ENCODE measurements at places on chromosomes 12 and 14. TPM values are rescaled to one million over a fixed set of nuclear protein-coding genes. Genes with fewer than 3 reads are reported as not detected.

The OR4E2 gene
- 0.09 TPM for total RNA-seq

The ASIC1 gene
- 1.3 TPM for total RNA-seq

DNA sequence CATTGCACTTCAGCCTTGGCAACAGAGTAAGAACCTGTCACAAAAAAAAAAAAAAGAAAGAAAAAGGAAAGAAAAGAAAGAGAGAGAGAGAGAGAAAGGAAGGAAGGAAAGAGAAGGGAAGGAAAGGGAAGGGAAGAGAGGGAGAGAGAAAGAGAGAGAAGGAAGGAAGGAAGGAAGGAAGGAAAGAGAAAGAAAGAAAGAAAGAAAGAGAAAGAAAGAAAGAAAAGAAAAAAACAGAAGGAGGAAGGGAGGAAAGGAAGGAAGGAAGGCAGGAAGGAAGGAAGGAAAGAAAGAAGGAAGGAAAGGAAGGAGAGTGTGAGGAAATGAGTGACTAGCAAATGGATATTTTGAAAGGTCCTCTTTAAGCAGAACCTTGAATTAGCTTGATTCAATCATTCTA lies 13.3 kb upstream of the CMAS start:
- no peak overlapping the region for H3K27ac ChIP-seq
- H3K27me3 ChIP-seq: no peaks in the 10 kb centered on the region
- DNase-seq: no peak
- no peaks in the 10 kb centered on the region for H3K36me3 ChIP-seq

The DUSP16 gene
- 19.1 TPM for total RNA-seq

The AQP2 gene
- 0.05 TPM for total RNA-seq

DNA sequence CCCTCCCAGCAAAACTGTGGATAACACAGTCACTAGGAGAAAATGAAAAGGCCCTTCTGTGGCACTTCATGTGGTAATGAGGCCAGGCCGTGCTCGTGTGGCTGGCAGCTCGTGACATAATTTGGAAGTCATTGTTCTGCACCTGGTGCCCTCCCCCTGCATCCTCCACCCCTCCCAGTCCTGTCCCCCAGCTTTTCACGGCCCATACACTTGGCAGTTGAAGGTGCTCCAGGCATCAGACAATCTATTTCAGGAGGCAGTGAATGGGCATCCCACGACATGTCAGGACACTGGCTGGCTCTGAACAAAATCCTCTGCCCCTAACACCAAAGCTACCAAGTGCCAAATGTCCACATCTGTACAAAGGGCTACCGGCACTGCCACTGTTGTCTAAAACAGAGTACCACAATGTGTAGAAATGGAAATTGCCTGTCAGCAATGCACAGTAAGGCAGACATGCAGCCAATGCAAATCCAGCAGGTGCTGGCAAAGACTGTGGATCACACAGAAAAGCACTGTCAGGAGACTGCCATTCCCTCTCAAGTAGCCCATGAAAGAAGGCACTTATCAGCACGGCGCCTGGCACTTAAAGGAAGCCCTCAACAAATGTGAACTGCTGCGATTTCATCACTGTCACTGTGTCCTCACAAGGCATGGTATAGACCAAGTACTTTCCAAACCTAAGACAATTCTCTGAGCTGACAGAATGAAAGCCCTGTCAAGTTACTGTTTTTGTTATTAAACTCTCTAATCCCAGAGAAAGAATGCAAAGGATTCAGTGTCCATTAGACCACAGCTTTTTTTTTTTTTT lies 39.1 kb downstream of the CORO1C start:
- H3K36me3 ChIP-seq: no peaks in the 10 kb centered on the region
- H3K27ac ChIP-seq: peak overlapping the region; percentile 97
- H3K4me1 ChIP-seq: peaks cover 62% of the 10 kb centered on the region
- H3K27me3 ChIP-seq: no peaks in the 10 kb centered on the region
- no peak for DNase-seq

- no peak for DNase-seq
- peaks cover 60% of the 10 kb centered on the region for H3K36me3 ChIP-seq
- no peaks in the 10 kb centered on the region for H3K4me1 ChIP-seq
- no peak overlapping the region for H3K27ac ChIP-seq
- H3K27me3 ChIP-seq: no peaks in the 10 kb centered on the region
- H3K4me3 ChIP-seq: no peak overlapping the region
These were observed 13.9 kb downstream of the CDCA4 start for GRCh38 chr14:105006831-105007592.

DNA sequence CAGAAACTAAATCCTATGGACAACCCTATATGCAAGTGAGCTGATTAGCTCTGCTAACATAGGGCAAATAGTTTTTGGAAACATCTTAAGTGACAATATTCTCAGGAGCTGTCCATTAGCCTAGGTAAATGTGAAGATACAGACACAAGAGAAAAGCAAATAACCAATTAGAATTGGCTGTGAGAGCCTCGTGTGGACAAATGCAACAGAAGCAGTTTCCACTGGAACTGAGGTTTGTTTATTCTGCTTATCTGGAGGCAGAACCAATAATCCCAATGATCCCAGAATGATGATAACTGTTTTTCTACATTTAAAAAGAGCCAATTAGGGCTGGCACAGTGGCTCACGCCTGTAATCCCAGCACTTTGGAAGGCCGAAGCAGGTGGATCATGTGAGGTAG lies 43.2 kb upstream of the YAF2 start:
- H3K4me1 ChIP-seq: no peaks in the 10 kb centered on the region
- H3K27me3 ChIP-seq: no peaks in the 10 kb centered on the region
- DNase-seq: no peak
- no peaks in the 10 kb centered on the region for H3K36me3 ChIP-seq
- H3K27ac ChIP-seq: no peak overlapping the region

The DIO3 gene
- total RNA-seq: 0.24 TPM

DNA sequence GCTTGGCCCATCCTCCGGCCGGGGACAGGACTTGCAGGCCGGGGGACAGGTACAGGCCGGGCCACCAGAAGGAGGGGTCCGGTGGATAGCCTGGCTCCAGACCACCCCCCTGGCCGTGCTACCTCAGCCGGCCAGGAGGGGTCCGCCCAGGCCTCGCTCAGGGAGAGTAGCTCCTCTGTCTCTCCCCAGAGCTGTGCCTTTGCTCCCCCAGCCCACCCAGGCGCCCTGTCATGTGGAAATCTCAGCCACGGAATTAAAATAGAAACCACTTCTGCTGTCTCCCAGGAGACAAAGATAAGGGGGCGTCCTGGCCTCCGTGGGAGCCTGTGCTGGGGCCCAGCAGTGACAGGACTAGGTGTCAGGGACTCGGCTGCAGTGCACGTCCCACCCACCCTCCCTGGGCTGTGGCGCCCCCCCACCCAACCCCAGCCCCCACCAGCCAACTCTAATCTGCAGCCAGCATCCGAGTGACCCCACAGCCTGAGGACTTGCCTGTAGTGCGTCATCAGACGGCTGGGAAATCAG lies 3.3 kb upstream of the CRIP2 start:
- no peak overlapping the region for H3K4me3 ChIP-seq
- H3K4me1 ChIP-seq: peaks cover 6% of the 10 kb centered on the region
- H3K27ac ChIP-seq: no peak overlapping the region

GRCh38 chr14:22713631-22713950 lies 52.9 kb upstream of the OXA1L start:
- no peak overlapping the region for H3K4me3 ChIP-seq
- H3K36me3 ChIP-seq: no peaks in the 10 kb centered on the region
- no peak overlapping the region for H3K27ac ChIP-seq

- no peaks in the 10 kb centered on the region for H3K36me3 ChIP-seq
- no peaks in the 10 kb centered on the region for H3K4me1 ChIP-seq
- H3K27ac ChIP-seq: no peak overlapping the region
- no peaks in the 10 kb centered on the region for H3K27me3 ChIP-seq
These were observed 348.3 kb downstream of the GALC start for GRCh38 chr14:87644689-87645088.

- no peaks in the 10 kb centered on the region for H3K36me3 ChIP-seq
- no peaks in the 10 kb centered on the region for H3K4me1 ChIP-seq
- DNase-seq: no peak
These were observed 889.8 kb downstream of the TRHDE start for GRCh38 chr12:73161970-73162369.

GRCh38 chr14:21169573-21169972 lies 13.7 kb upstream of the OR5AU1 start:
- H3K27ac ChIP-seq: no peak overlapping the region
- H3K4me3 ChIP-seq: no peak overlapping the region
- H3K4me1 ChIP-seq: no peaks in the 10 kb centered on the region
- no peak for DNase-seq
- H3K36me3 ChIP-seq: no peaks in the 10 kb centered on the region
- H3K27me3 ChIP-seq: no peaks in the 10 kb centered on the region

GRCh38 chr14:37588667-37588955 lies 6.4 kb downstream of the FOXA1 start:
- no peak overlapping the region for H3K4me3 ChIP-seq
- H3K4me1 ChIP-seq: no peaks in the 10 kb centered on the region
- DNase-seq: no peak
- H3K36me3 ChIP-seq: no peaks in the 10 kb centered on the region

The TOX4 gene
- total RNA-seq: 25.1 TPM

DNA sequence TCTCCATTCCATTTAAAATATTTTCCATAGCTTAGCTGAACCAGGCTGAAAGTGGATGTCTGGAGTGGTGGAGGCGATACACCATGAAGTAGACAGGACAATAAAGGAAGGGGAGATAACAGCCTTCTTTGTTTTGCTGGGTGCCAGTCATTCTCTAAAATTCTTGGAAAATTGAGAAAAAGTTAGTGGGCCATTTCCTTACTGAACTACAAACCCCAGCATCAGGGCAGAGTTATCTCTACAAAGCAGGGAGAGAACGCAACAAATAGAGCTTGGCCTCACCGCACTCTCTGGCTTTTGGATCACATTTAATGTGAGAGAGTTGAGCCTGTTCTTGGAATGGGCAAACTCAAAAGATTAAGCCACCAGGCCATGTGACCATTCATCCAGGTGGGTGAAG lies 41.2 kb upstream of the LRRC10 start:
- no peaks in the 10 kb centered on the region for H3K27me3 ChIP-seq
- no peak for DNase-seq
- no peak overlapping the region for H3K27ac ChIP-seq
- H3K4me1 ChIP-seq: no peaks in the 10 kb centered on the region

DNA sequence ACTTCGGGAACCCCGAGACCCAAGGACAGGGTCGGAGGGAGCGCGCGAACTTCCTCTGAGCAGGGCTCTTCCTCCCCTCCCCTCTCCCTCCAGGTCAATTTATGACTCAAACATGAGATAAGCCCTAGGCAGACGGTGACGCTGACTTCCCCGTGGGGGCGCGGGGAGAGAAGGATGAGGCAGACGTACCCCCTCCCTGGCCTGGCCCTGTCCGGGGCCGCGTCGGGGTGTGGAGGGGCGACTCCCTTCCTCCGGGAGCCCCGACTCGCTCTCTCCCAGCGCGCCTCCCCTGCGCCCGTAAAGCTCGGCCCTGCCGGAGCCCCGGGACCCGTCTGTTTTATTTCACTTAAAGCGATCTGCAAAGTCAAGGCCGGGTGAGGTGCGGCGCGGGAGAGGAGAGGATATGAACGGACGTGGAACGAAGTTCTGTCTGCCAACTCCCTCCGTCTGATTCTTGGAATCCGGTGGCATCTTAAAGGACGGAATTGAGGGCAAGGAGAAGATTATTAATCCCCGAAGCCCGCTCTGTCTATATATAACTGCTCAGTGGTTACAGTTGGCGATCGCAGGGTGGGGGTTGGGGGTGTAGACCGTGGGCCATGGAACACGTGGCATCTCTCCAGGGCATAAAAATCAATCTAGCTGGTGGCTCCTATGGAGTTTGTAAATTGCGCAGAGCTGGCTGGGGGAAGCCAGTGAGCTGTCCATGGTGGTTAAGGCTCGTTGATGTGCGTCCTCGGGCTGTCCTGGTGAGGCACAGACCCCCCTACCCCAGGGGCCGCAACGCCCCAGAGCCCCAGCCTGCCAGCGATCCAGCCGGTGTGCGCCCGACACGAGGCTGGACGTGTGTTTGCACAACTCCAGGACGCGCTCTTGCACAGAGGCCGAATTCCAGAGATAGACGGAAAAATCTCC lies 2.9 kb upstream of the PTHLH start:
- H3K36me3 ChIP-seq: no peaks in the 10 kb centered on the region
- peaks cover 52% of the 10 kb centered on the region for H3K27me3 ChIP-seq
- H3K27ac ChIP-seq: no peak overlapping the region
- H3K4me3 ChIP-seq: no peak overlapping the region
- H3K4me1 ChIP-seq: peaks cover under 1% of the 10 kb centered on the region

GRCh38 chr14:32169191-32169590 lies 32.7 kb upstream of the RNU6-7 start:
- H3K4me1 ChIP-seq: no peaks in the 10 kb centered on the region
- H3K27me3 ChIP-seq: no peaks in the 10 kb centered on the region
- no peaks in the 10 kb centered on the region for H3K36me3 ChIP-seq
- DNase-seq: no peak
- no peak overlapping the region for H3K4me3 ChIP-seq

- H3K4me1 ChIP-seq: peaks cover 19% of the 10 kb centered on the region
- DNase-seq: no peak
- no peak overlapping the region for H3K4me3 ChIP-seq
- H3K36me3 ChIP-seq: peaks cover 64% of the 10 kb centered on the region
- no peaks in the 10 kb centered on the region for H3K27me3 ChIP-seq
- no peak overlapping the region for H3K27ac ChIP-seq
These were observed 175.8 kb downstream of the ETV6 start for GRCh38 chr12:11825278-11825677.

DNA sequence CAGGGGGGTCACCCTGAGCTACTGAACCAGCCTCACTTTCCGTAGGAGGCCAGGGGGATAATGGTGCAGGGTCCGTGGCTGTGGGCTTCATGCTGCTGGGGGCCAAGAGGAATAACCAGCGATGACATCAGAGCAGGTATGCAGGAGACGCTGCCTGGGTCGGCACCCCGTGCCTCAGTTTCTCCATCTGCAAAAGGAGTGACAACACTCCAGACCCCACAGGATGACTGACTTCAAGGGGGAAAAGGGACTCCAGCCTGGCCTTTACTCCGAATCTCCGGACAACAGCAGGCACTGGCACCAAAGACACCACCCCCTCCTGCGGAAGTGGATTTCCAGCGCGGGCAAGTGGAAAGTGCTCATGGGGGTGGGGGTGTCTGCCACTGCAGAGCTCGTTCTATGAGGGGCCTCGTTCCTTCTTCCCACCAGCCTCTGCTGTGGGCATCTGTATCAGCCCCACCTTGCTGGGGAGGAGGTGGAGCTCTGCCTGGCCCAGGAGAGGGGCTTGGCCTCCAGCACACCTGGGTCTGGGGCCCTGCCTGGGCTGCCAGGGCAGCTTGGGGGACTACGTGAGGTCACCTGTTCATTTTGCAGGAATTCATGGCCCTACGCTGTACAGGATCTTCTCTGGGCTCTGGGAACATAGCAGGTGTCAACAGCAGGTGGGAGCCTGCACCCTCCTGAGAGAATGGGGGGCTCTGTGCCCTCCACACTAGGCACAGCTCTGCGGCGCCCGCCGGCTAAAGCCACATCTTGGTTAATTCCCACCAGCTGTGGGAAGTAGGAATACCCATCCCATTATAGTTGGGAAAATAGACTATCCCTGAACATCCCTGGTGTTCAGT lies 216.6 kb upstream of the C14orf180 start:
- no peak overlapping the region for H3K27ac ChIP-seq
- H3K4me1 ChIP-seq: no peaks in the 10 kb centered on the region
- DNase-seq: no peak
- no peaks in the 10 kb centered on the region for H3K36me3 ChIP-seq
- no peaks in the 10 kb centered on the region for H3K27me3 ChIP-seq

The NEUROD4 gene
- 0.09 TPM for total RNA-seq

The TMEM30B gene
- total RNA-seq: 3.1 TPM

Data from thymus (tissue), 14 donors.